8988T (cell line): ENCODE measurements at places on chromosomes 6 and 20.

GRCh38 chr6:5665667-5666066, 341.1 kb downstream of the NRN1 start:
- no peak for DNase-seq

DNA sequence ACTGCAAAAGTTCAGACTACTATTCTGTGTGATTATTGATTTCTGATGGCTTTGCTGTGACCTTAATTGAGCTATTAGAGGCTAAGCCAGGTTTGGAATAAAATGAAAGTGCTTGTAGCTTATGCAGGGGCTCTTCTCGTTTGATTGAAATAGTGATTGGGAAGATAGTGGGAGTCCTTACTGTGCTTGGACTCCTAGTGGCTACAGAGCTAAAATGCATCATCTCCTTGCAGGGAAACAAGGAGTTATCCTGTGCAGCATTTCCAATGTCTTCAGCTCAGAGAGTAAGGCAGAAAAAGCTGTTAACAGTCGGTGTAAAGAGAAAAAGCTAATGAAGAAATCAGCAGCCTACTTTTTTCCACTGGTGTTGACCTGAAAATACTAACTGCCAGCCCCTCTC, 173.5 kb downstream of the SLC35F1 start:
- DNase-seq = no peak

GRCh38 chr6:54426995-54427394, 118.8 kb downstream of the TINAG start:
- DNase-seq = no peak

DNA sequence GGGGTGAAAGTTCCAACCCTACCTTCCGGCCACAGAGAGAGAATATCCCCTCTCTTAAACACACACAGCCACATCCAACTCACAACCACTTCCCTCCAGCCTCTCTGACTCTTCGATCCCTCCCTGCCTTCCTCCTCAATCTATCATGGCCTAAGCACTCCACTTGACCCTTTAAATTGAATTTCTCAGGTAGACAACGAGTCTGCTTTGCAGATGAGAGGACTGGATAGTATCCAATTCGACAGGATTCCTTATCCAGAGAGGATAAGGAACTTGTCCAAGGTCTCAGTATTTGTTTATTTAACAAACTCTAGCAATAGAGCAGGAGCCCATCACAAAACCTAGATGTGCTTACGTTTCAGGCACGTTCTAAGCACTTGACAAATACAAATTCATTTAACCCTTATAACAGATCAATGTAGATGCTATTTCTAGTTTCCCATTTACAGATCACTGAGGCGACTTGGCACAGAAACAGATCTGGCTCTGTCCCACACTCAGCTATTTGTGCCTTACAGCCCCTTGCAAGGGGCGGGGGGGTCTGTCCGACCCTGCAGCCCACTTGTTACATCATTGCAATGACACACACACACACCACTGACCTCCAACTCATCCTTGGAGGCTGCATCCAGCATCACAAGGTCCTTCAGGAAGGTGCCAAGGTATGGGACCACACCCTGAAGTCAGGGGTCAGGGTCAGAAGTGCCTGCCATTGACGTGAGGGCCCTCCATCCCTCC, 4.5 kb downstream of the RGL2 start:
- DNase-seq = no peak

- no peak for DNase-seq
Observed at GRCh38 chr6:104623052-104623690, 236.5 kb downstream of the HACE1 start.

DNA sequence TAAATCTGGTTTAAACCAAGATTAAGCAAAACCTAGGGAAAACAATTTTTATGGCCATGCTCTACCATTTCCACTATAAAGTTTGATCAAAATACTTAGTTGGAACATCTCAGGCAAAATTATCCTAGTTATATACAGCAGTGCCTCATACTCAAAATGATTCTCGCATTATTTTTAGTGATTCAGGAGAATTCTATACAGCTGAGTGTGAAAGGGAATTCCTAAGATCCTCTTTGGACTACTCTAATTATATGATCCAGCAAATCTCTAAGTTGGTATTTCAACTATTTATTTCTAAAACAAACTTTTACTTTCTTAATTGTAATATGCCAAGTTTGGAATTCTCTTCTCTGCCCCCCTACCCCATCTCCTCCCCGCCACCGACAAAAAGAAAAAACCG, 8.6 kb downstream of the DTNBP1 start:
- no peak for DNase-seq

GRCh38 chr6:15259766-15260098, 13.9 kb downstream of the JARID2 start:
- no peak for DNase-seq

GRCh38 chr6:31652925-31653724, 664 bp upstream of the BAG6 start:
- peak; percentile 89 for DNase-seq

GRCh38 chr6:16273256-16273655, 34.9 kb downstream of the GMPR start:
- no peak for DNase-seq

- no peak for DNase-seq
Observed at GRCh38 chr6:131937703-131938631, 13.2 kb downstream of the CCN2 start.

GRCh38 chr6:28553986-28554881, 28.6 kb downstream of the GPX5 start:
- DNase-seq = no peak
